Activated naive CD4-positive, alpha-beta T cell treated with Interleukin-2 at 50 U/mL for 16 hours (primary cell): ENCODE measurements at places on chromosomes 7 and 10.

GRCh38 chr10:88525371-88526069, 57.6 kb downstream of the RNLS start:
- DNase-seq = no peak

DNA sequence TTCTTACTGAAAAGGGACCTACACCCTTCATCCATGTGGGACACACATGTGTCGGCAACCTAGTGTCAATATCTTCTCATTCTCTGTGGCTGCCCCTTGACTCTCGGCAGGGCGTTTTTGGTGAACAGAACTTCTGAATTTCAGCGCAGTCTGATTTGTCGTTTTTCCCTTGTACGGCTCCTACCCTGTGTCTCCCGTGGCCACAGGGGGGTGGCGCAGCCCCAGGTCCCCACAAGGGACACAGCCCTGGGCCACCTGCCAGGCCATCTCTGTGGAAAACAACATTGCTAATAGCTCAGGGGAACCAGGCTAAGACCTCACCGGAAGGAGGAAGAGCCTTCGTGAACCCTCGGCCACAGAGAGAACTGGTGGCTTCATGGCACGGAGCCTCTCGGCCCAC, 53.1 kb upstream of the NKX6-2 start:
- DNase-seq = no peak

- no peak for DNase-seq
Measured at GRCh38 chr10:13311177-13311575, 11.3 kb upstream of the PHYH start.

- no peak for DNase-seq
Measured at GRCh38 chr7:83806538-83806937, 157.6 kb upstream of the SEMA3E start.

DNA sequence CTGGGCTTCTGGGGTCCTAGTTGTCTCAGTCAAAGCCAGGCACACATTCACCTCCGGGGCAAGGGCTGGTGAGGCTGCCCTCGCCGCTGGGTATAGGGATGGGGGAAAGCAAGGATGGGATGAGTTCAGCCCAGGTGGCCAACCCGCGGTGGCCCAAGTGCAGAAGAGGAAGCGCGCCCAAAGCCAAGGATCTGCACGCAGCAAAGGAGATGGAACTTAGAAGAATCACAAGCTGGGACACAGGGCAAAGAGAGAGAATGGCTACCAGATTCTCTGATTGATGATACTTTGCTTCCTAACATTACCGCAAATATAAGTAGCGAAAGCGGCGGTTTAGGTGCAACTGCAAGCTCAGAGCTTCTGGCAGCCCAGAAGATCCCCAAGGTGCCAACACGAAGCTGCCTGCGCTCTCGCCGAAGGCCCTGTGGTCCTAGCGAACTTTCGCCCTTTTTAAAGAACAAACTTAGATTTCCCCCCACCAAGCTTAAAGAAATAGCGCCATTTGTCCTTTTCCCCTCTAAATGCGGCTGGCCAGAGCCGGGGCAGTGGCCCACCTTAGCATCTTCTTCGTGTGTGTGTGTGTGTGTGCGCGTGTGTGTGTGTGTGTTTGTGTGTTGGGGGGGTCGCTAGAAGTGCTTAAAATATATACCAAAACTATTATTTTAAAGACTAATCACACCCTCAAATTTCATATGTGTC, 927 bp upstream of the MKX start:
- DNase-seq = peak; percentile 21

DNA sequence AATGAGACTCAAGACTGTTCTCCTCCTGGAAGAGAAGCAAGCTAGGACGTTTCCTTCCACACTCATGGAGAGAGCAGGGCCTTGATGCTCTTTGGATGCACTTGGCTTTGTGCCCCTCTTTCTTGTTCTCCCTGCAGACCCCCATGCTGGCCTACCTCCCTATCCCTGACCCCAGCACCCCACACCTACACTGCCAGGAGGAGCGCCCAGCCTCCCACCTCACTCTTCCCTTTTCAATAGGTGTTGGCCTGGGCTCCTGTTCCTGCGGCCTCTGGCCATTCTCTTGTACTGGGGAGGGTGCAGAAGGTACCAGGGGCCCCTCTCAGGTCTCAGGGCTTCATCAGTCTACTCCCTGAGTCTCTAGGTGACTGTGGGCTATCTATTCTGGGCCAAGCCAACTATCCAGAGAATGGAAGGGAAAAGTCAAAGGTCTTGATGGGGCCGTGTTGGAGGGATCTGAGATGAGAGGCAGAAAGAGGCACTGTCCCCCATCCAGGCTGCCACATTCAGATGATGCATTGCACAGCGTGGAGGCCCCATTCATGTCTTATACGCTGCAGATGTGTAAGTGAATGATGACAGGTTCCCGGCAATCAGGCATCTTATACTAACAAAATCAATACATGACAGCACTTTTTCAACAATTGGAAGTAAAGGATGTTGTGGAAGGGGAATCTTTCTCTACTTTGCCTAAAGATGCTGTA, 32.7 kb upstream of the LOXL4 start:
- no peak for DNase-seq

DNA sequence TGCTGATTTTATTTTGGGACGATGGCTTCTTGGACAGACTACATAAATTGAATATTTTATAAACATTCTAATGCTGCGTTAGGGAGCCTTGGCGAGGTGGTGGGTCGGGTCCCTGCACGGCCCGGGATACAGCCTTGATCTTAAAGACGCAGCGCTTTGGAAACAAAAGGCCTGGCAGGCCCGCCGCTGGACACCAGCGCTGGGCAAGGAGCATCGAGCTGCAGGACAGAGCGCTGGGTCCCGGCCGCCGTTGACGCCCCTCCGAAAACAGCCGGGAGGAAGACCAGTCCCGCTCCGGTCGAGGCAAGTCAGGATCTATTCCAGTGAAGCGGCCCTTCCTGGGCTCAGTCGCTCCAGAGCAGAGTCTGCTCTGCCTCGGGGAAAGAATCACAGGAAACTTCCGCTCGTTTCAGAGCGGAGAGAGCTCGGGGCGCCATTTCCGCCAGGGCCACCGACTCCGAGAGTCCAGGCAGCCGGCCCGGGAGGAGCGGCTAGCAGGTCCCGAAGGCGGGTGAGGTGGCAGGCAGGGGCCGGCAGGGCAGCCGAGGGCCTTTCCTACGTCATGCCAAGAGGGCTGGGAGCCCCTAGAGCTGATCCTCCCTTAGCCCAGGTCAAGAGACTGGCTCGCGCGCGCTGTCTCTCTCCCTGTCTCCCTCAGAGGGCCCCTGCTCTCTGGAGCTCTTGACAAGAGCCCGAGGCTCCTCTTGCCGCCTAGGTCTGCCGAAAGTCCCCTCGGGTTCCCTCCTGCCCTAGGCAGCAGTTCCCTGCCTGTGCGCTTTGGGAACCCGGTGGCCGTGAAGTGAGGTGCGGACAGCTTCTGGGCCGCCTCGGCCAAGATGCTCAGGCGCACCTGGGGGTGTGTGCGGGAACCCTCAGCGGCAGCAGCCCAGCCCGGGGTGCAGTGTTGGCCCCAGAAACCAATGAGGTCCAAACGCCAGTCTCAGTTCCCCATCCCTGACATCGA, 1.4 kb upstream of the DRGX start:
- no peak for DNase-seq

- peak; percentile 16 for DNase-seq
Measured at GRCh38 chr7:593324-594115, 73.9 kb upstream of the PDGFA start.

- DNase-seq = no peak
Measured at GRCh38 chr7:4861673-4862072, at the start of gene PAPOLB. TSS of gene PAPOLB (minus strand) at chr7:4862030. CDS start at chr7:4861810, 220 bp downstream.

GRCh38 chr10:93154531-93154930, 80.8 kb downstream of the CYP26A1 start:
- DNase-seq = no peak

DNA sequence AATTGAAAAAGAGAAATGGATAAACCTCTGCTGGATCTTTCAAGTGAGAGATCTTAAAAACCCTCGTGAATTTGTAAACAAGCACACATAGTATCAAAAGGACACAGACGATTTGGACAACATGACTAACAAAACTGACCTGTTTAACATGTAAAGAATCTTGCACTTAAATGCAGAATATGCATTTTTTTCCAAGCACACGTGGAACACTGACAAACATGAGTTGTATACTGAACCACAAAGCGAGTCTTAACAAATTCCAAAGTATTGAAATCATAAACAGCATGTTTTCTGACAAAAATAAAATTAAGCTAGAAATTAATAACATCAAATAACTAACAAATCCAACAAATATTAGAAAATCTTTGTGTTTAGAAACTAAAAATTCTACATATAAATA, 65.0 kb upstream of the ZNF746 start:
- DNase-seq = no peak

DNA sequence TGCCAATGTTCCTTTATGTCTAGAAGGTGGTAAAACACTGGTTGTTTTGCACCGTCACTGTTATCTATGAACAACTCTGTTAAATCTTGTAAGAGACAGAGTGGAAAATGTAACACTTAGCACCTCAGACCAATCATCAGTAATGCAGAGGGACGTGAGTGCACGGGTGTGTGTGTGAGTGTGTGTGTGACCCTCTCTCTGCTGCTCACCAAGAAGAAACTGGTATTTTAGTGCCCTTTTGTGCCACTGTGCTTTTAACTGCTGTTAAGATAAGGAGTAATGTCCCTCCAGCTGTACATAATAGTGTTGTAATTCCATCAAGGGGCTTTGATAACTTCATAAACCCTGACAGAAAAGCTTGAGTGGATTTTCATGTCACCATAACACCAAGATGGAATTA, 130.1 kb downstream of the CREB5 start:
- no peak for DNase-seq

DNA sequence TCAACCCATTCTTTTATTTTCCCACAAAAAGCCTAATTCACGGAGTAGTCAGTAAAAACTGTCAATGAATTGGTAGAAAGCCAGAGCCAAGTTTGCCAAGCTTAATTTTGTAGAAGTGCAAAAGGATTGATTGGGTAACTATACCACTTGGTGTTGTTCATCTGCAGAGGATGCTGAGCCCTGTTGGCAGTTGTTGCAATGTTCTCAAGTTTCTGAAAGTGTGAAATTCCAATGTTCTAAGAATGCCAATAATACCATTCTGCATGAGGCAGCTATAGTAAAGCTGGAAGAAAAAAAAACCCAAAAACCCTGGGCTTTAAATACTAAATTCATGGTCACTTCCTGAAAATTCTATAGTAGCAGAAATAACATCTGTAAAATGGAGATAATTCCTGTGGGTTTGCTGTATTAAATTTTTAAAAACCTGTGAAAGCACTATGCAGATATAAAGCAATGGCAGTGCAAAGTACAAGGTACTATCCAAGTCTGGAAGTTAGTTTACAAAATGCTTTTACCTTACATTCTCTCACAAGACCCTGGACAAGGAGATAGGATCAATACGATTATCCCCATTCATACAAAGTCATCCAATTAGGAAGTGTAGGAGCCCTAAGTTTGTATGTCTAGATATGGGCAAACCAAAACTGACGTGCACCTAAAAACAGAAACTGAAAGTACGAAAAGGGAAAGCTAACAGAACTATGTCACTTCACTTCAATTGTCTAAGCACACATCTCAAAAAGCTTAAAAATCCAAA, 6.0 kb upstream of the PON1 start:
- no peak for DNase-seq
